Smooth muscle cell of the brain vasculature (primary cell): ENCODE measurements at places on chromosomes 6 and 20.

DNA sequence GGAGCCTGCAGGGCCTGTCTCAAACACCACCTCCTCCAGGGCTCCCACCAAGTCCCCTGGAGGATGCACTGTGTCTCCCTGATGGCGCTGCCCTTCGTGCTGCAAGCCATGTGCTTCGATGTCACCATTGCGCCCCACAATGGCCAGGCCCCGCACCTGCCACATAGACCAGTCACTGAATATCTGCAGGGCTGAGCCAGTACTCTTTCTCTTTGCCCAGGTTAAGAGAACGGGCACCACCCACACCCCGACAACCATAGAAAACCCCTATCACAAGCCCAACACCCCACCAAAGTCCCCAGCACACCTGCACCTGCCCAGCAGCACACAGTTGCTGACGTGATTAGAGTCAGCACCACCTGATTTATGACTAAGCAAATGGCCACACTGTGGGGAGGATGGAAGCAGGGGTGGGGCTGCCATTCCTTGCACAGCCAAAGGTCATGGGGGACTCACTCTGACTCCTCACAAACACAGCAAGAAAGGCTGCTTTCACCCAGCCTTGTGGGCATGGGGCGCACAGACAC is 104.3 kb downstream of the SLC23A2 start:
- no peak for DNase-seq

DNA sequence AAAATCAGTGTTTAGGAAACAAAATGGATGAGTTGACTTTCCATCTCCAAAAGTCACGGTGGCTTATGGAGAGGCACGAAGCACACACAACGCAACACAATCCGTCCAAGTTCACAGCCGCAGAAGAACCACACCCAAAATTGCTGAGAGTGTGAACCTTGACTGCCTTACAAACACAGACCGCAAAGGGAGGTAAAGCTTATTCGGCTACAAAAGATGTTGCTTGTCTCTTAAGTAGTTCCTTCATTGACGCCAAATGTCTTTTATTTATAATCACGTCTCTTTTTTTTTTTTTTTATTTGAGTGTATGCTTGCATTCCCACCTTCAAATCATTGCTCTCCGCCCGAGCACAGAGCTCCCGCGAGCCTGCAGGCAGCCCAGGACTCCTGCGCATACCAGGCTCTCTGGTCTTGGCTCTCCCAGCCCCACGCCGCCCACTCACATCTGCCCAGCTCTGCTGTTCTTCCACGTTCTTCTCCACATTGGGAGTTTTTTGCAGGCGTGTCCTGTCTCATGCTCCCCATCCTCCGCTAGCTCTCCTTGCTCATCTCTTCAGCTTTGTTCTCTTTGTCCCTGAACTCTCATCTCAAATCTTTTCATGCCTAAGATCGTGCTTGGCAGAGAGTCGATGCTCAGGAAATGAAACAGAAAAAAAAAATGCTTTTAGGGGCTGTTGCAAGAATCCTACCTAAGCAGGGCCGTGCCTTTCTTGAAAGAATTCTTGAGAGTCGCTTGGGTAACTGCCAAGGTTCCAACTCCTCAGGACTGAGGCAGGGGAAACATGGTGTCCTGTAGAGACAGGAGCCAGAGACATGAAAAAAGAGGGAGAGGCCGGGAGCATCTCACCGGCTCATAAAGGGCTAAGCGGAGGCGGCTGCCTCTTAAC is 25.8 kb downstream of the LY86 start:
- no peak for DNase-seq

DNA sequence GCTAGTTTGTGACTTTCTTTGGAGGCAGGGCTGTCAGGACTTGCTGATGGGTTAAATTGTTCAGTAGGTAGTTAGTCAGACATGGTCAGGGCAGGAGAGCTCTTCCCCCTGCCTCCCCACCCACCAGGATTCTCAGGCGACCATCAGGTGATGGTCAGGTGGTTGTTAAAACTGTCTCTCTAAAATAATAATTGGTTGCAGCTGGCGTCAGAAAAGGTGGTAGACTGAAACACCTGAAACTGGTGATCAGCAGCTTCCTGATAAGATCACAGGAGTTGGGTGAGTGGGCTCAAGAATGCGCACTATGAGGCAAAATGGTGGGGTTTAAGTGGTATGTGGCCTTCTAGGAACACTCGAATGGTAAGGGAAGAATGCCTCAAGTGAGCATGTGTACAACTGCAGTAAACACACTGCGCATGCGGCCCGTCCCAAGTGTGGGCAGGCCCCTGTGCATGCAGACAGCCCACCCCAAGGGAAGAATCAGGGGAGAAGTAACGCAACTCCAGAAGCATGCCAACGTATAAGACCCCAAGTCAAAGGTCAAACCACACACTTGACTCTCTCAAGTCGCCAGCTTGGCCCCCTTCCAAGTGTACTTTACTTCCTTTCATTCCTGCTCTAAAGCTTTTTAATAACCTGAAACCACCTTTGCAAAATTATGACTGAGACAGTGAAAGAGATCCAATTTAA is 7.9 kb upstream of the BLCAP start:
- DNase-seq, result no peak

- DNase-seq, result no peak
Observed at GRCh38 chr6:15744818-15745402, 82.1 kb upstream of the DTNBP1 start.

GRCh38 chr6:107565165-107565723 is 75.3 kb downstream of the SOBP start:
- DNase-seq, result no peak

DNA sequence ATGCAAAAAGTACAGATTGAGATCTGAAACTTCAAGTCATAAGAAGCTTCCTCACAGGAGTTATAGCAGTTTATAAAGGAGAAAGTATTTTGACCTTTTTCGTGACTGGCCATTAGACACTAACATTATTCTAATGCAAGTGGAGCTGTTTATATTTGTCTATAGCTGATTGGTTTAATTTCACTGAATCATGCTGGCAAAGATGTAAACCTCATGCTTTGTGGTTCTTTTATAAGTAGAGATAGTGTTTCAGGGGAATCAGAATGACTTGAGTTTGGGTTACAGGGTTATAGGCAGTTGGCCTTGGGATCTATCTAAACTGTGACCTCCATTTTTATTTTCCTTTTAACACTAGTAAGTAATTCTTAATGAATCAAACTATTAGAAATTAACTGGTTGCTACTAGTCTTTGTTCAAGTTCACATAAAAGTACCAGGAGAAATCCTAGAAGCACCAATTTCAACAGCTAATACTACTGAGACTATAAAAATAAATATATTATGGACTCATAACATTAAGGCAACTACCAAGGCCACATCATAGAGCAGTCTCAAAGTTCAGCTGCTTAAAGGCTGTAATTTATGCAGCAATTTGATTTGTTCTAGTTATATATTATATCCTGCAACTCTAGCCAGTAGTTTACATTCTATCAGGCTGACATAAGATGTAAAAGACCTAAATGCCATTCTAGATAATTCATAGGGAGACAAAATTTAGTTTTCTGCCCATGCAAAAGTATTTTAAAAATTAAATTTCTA is 94.0 kb downstream of the RNGTT start:
- DNase-seq, result no peak

DNA sequence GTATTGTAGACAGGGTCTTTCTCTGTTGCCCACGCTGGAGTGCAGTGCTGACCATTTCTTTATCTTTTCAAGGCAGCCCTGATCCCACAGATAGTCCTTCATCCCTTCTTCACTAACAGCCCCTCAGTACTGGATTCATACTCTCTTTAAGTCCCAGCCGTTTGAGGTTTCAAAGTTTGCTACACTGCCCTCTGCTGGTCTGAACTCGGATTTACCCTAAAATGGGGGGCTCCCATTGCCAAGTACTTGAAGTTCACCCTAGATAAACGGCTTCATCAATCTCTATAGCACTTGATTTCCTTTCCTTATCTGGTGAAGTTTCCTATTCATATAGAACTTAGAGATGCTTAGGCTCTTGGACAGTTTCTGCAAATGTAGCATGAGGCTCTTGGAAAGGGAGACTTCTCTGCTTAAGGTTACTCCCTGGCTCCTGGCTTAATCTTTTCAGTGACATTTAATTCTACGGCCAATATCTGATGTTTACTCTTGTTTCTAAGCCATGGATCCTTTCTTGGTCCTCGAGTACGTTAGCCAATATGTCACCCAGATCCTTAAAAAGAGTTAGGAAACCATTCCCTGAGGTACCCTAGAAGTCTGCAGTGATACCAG is 21.4 kb upstream of the PREP start:
- DNase-seq, result peak; percentile 50

- no peak for DNase-seq
Observed at GRCh38 chr6:1870932-1871331, 261.2 kb downstream of the FOXC1 start.

DNA sequence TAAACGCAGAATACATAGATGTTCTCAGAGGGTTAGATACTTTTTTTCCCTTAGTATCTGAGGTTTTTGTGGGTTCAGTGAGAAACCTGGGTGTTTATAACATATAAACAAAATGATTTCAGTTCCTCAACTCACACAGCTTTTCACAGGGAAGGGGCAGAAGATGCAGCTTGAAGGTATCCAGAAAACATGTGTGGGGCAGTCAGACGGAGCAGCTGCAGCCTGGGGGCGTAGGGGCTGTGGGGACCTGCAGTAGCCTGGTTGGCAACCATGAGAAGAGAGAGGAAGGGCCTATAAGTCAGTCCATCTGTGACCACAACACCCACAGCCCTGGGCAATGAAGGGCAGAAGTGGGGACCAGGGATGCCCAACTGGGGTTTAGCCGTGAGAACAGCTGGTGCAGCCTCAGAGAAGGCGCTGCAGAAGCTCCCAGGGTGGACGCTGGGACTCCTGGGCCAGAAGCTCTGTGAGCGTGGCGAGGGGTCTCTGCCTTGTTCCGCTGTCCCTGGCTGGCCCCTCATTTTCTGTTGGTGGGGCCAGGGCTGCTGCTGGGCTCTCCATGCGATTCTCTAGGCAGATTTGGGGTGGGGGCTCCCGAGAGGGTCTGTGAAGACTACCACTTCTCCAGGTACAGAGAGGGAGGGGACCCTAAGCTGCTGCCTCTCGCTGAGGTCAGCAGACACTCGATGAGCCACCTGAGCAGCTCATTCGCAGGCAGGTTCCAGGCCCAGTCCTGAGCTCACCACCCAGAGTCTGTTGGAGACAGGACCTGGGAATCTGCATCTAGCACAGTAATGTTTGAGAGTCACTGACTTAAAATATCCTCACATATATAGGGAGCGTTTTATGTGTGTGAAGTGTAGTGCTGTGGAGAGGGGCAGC is 181.2 kb downstream of the ZDHHC14 start:
- DNase-seq, result no peak

DNA sequence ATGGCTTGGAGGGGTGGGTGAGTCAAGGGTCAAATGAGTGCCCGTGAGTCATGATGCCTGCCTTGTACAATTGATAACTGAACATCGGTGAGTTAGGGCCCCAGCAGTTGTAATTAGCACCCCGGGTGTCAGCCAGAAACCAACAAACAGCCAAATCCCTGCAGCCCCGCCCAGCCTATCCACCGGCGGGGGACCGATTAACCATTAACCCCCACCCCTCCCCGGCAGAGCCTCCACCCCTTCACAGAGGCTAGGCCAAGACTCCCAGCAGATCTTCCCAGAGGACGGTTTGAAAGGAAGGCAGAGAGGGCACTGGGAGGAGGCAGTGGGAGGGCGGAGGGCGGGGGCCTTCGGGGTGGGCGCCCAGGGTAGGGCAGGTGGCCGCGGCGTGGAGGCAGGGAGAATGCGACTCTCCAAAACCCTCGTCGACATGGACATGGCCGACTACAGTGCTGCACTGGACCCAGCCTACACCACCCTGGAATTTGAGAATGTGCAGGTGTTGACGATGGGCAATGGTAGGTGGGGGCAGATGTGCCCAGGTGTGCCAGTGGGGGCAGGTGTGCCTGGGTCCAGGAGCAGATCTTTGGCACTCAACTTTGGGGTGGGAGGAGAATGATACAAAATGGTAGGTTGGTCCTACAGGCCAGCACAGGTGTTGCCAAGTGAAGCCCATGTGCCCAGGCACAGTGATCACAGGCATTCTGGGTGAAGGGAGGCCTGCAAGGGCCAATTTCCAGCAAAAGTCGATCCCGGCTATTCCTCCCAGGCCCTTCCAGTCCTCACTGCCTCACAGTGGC is 45.7 kb downstream of the HNF4A start:
- no peak for DNase-seq

GRCh38 chr6:93806409-93807270 is 387.3 kb upstream of the EPHA7 start:
- no peak for DNase-seq

GRCh38 chr6:8652710-8653109 is 217.4 kb upstream of the SLC35B3 start:
- DNase-seq, result no peak

DNA sequence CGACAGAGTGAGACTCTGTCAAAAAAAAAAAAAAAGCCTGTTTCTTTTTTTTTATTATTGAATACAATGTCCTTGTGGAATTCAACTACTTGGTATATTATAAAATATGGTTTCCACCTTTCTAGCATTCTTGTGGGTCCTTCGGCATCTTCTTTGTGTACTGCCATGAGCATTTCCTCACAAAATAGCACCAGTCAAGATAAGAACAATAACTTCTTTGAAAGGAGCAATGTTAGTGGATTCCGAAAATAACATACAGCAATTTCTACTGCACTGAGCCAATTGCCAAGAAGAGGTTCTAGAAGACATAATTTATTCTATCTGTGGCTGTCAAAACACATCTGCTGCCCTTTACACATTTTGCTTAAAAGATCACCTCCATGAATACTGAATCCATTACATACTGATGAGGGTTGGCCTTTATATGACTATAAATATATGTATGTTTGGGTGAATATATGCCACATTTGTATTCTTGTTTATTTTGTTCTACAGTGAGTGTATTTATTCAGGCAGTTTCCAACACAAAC is 19.1 kb upstream of the SPTLC3 start:
- no peak for DNase-seq

- DNase-seq, result peak; percentile 74
Observed at GRCh38 chr20:19423097-19423899, 210.9 kb downstream of the SLC24A3 start.

DNA sequence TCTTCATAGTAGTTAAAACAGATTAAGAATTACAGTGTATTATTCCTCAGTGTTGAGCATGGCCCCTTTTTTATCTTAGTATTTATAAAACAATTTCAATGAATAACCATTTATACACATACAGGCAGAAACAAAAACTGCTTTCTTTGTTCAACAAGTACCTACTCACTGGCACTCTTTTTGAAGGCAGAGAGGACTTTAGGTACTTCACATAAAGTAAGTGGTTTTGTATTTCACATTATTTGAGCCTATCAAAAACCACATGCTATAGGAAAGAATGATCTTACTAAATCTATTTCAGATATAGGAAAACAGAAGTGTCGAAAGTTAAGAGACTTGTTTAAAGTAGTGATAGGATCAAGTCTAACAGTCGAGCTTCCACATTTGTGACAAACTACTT is 73.8 kb downstream of the PRKN start:
- no peak for DNase-seq
